T-cell (primary cell): ENCODE measurements at places on chromosomes 5 and 9.

GRCh38 chr9:18136354-18136994 is 337.5 kb upstream of the ADAMTSL1 start:
- DNase-seq: no peak

DNA sequence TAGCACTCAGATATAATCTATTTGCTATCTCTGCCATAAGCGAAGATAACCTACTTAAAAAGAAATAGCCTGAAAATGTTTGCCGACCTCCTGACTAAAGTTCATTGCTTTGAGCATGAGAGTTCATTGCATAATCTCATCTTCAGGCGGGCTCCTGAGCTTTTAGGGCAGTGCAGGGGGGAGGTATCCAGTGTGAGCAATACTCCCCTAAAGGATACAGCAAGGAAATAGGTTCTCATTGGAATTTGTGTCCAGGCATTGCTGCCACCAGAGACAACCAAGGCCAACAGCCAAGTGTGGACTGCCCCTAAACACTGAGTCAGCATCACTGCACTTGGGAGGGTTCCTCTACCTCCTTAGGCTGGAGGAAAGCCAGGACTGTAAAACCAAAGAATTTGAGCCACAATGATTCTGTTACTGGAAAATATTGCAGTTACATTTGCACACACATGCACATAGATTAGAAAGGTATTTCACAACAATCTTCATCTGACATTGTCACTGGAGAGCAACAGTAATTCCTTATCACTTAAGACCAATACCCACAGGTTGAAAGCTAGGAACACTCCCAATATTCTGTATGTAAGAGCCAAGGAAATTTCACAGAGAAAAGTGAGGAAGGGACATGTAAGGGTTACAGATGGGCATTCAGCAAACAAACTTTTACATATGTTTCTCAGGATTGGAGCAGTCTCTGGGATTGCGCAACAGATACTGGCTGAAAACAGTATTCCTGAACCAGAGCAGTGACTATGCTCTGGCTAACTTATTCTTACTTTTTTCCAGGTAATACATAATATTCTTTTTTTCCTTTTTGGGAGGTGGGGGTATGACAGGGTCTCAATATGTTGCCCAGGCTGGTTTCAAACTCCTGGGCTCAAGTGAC is 98.6 kb upstream of the TLE1 start:
- no peak for DNase-seq

- no peak for DNase-seq
Observed at GRCh38 chr9:32627394-32627954, 8.0 kb downstream of the TAF1L start.

DNA sequence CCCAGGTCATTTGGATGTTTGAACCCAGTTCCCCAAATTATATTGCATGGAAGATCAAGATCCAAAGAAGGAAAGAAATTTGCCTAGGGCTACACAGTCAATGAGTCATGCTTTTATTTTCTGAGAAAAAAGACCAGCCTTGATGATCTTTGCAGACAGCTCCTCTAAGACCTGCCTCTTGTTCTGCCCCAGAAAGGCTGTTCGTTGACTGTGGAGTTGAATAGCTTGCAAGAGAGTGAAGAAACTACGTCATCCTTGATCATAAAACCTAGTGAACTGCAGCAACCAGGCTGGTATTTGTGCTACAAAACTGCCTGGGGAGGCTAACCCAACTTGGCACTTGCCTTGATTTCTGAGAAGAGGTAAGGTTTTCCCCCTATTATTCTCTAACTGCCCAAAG is 263.9 kb downstream of the PAPPA start:
- DNase-seq: no peak

- no peak for DNase-seq
Observed at GRCh38 chr5:178992291-178992895, 2.7 kb downstream of the GRM6 start.

GRCh38 chr5:103247118-103247517 is 11.4 kb upstream of the MACIR start:
- no peak for DNase-seq

GRCh38 chr5:16411741-16412455 is 53.7 kb downstream of the ZNF622 start:
- DNase-seq: no peak

GRCh38 chr5:22699319-22699718 is 153.8 kb downstream of the CDH12 start:
- no peak for DNase-seq

- no peak for DNase-seq
Observed at GRCh38 chr5:112694853-112695709, 42.6 kb upstream of the APC start.

DNA sequence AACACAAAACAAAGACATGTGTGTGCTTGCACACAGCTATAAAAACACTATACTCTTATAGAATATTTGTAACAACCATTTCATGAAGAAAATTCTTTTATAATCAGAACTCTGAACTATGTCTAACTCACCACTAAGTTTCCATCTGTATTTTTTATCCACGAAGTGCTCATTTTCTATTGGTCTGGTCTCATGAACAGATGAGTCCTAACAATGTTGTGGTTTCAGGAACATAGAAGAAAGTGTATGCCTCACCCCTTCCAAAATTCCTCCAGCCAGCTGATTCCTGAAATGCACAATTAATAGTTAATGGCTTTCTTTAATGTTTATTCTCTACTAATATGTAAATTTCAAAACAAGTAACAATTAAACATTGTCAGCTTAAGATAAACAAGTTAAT is 325.3 kb upstream of the GRAMD2B start:
- DNase-seq: no peak

GRCh38 chr5:125412561-125413495 is 666.4 kb upstream of the ZNF608 start:
- DNase-seq: no peak

GRCh38 chr5:153222936-153223335 is 267.5 kb upstream of the GRIA1 start:
- DNase-seq: no peak

GRCh38 chr5:178126556-178126955 is 4.3 kb upstream of the RMND5B start:
- no peak for DNase-seq

GRCh38 chr9:12391839-12392509 is 301.2 kb upstream of the TYRP1 start:
- no peak for DNase-seq

DNA sequence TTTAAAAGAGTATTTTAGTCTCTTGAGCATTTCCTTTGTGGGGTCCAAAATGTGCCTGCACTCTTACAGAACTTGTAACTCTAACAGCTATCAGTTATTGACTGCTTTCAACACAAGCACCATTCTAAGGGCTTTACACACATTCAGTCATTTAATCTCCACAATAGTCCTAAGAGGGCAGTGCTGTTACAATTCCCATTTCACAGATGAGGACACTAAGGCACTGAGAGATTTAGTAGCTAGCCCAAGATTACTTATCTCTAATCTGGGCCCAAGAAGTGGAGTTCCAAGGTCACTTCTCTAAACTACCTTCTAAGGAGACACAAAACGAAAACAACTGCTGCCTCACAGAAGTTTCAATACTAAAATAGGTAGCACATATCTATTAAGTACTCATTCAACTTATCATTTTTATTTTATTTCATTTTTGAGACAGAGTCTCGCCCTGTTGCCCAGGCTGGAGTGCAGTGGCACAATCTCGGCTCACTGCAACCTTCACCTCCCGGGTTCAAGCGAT is 275.2 kb downstream of the CWC27 start:
- DNase-seq: no peak

- no peak for DNase-seq
Observed at GRCh38 chr9:126819482-126819881, 14.6 kb downstream of the ZBTB43 start.

- no peak for DNase-seq
Observed at GRCh38 chr9:28946648-28947047, 1373.4 kb upstream of the C9orf72 start.

- DNase-seq: no peak
Observed at GRCh38 chr5:663436-664342, 29.5 kb downstream of the TPPP start.

DNA sequence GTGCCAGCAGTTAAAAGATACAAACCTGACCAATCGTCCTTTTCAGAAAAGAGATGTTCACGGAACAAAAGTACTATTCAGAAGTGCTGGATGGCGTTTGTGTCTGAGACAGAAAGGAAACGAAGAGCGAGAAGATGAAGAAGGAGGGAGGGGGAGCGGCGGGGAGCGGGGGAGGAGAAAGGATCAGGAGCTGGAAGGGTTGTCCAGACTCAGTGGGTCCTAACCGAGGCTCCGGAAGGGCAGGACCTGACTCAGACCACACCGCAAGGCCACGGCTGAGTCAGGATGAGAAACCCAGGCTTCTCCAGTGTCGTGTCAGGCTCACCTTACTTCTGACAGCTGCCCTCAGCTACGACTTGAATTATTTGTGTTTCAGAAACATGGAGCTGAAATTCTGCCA is 46.2 kb downstream of the PAX5 start:
- DNase-seq: no peak

- no peak for DNase-seq
Observed at GRCh38 chr5:167786871-167787578, 504.4 kb upstream of the WWC1 start.

DNA sequence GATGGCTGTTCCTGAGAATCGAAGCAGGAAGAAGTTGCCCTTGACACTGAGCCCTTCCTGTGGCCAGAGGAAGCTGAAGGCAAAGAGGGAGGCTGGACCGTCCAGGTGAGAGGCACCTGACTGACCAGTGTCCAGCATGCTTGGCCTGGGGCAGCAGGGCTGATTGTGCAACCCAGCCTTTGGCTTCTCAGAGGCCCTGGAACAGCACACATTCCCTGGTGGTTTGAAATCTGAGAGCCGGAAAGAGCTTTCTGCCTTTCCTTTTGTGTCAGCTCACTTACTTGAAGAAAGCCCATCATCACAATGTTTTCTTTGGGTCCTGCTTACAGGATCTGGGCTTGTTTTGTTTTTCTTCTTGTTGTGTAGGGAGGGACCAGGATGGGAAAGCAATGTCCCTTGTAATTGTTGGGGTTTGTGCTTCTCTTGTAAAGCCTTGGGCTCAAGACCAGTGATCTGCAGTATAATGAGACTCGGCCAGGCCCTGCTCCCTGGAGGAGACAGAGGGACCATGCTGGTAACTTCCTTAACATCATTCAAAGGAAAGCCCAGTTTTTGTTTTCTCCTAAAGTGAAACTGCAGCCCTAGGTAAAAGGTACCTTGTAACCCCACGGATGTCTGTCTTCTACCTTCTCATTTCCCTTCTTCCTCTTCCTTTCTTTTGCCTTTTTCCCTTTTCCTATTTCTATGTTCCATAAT is 213.7 kb downstream of the NXNL2 start:
- no peak for DNase-seq

DNA sequence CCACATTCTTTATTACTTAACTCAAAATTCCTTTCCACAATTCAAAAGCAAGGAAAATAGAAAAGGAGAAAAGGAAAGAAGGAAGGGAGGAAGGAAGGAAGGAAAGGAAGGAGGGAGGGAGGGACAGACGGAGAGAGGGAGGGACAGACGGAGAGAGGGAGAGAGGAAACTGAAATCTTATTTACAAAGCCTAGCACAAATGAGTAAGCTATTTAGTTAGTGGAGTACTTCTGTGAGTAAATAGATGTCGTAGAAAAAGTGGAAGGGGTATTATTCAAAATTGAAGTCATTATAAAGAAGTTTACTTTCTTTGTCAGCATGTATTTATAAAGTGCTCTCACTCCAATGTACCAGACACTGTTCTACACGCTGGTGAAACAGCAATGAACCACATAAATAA is 177.9 kb downstream of the CETN3 start:
- DNase-seq: no peak
